Right atrium auricular region (tissue), 2 donors: ENCODE measurements at places on chromosomes 3 and 15.

GRCh38 chr15:80779658-80780415, 667 bp downstream of the CEMIP start:
- DNase-seq, result no peak

DNA sequence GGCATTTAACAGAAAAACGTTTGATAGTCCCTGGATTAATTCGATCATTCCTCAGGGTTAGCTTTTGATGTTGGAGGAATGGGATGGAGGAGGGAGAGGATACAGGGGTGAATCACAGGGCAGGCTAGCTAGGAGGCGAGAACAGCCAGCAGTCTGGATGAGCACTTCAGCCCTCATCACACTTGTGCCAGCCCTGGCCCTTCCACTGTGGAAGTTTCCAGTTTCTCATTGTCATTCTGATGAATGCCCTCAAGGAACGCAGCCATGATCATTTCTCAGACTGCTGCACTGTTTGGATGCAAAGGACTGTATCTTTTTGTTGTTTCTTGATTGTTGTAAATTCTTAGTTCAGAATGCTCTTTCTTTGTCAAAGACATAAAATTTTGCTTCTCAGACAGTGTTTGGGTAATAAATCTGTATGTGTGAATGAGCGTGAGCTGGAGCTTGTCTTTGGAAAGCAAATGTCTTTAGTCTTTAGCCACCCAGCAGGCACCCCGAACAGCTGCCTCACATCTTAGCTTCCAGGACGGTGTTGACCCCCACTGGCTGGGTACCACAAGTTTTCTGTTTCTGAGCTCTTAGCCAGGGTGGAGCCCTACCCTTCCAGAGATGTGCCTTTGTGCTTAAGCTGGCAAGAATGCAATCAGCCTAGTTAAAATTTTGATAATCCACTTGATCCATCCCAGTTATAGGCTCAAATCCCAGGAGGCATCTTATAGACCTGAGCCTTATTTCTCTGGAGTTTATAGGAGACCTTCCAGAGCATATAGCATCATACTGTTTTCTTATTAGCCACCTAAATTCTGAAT, 121.1 kb downstream of the PDCD6IP start:
- no peak for DNase-seq

GRCh38 chr3:142216321-142216720, 9.1 kb downstream of the GK5 start:
- DNase-seq, result no peak

DNA sequence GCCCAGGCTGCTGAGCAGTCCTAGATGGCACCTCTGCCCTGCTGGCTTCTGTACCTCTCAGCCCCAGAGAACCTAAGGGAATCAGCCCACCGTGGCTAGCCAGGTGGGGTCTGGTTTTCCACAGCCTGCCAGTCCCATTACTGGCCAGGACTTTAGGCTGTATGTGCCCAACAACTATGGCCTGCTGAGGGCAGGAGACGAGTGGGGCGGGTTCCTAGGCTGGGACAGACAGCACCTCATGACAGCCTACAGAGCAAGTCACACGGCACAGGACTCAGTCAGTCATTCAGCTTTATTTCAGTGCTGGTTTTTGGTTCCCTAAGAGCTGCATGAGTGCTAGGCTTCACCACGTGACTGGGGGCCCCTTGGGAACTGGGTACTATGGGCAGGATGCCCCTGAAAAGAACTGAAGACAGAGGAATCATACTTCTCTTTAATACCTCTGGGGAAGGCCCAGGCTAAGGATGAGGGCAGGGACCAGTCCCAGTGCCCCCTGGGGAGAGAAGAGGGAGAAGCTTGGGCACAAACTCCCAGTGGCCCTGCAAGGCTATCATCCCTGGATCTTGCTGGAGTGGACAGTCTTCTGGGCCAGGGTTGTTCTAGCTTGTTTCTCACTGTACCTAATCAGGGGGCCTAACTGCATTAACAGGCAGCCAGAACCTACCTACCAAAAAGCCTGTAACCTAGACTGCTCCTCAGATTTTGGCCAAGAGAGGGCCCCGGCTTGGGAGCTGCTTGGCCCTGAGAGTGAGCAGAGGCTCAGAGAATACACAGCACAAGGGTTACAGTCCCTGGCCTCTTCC, 14.8 kb downstream of the CLK3 start:
- no peak for DNase-seq

GRCh38 chr15:35928847-35929246, 382.9 kb upstream of the DPH6 start:
- no peak for DNase-seq

DNA sequence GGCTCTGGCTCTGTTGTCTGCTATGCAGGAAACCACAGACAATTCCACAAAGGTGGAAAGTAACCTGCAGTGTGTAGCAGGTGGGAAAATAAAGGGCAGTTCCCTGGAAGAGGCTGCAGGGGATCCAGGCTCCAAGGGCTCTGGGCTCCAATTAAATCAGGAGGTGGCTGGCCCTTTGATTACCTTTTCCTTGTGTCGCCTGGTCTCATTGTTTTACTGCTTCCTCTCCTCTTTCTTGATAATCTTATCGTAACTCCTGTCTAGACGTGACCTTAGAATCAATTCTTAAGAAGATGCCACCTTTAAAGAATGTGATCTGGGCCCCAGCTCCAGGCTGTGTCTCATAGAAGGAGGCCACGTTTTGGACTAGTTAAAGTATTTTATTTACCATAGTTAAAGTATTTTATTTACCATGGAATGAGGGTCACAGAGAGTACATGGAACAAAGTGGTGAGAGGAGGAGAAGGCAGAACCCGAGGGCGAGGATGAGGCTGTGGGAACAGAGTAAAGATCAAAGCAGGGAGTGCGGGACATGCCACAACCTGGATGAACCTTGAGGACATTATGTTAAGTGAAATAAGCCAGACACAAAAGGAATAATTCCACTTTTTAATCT, 237.5 kb upstream of the STT3B start:
- DNase-seq, result no peak

- no peak for DNase-seq
These were observed 397.7 kb upstream of the LMCD1 start for GRCh38 chr3:8103954-8104353.

DNA sequence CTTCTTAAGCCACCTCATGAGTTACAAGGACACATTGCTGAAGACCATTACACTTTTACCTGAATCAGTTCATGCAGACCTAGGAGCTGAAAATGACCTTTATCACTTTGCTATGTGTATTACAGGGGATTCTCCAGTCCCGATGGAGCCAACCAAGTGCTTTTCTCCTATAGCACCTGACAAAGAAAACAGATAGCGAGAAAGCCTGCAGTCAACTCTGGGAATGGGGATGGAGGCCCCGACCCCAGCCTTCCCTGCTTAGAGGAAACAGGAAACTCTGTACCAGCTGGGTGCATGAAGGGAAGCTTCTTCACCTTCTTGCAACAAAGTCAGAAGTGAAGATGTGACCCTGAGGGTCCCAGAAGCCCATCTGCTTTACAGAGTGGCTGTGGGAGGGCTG, 168.3 kb upstream of the SEMA6D start:
- no peak for DNase-seq

GRCh38 chr3:146557745-146558144, 13.3 kb upstream of the PLSCR1 start:
- no peak for DNase-seq

DNA sequence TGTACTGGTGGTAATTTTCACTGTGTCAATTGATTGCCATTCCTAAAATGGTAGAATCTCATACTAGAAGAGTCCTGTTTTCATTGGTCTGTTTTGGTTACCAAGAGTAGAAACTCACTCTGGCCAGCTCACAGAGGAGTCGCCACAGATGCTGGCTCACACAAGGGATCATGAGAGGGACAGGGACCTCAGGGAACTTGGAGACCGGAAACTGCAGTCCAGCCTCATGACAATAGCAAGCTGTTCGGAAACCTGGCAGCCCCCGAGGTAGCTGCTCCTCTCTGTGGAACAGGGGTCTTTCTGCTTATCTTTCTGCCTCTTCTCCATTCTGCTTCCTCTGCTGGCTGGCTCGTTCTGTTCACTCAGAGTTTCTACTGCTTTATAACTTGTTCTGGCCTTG, 192.9 kb downstream of the PLCL2 start:
- DNase-seq, result peak; percentile 66

DNA sequence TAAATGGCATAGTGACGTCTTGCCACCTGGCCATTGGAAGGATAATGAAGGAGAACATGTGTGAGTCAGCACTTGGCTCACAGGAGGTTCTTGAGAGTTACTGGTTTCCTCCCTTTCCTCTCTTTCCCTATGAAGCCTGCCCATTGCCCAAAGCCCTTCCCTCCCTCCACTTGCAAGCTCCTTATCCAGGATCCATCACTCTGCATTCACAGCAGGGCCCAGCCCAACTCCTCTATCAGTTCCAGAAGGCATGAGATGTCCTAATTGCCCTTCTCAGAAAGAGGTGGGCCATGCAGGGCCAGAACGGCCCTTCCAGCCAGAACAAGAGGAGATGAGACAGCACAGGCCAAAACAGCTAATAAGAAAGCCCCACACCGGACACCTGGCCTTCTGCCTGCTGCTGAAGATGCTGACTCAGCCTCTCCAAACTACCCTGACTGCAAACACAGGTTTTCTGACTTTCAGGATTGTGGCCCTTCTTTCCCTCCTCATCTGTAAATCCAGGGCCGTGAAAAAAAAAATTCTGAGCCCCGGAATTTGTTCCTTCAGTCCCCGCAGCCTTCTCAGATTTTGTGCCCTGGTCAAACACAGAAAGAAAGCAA, 29.7 kb downstream of the HAPLN3 start:
- no peak for DNase-seq

DNA sequence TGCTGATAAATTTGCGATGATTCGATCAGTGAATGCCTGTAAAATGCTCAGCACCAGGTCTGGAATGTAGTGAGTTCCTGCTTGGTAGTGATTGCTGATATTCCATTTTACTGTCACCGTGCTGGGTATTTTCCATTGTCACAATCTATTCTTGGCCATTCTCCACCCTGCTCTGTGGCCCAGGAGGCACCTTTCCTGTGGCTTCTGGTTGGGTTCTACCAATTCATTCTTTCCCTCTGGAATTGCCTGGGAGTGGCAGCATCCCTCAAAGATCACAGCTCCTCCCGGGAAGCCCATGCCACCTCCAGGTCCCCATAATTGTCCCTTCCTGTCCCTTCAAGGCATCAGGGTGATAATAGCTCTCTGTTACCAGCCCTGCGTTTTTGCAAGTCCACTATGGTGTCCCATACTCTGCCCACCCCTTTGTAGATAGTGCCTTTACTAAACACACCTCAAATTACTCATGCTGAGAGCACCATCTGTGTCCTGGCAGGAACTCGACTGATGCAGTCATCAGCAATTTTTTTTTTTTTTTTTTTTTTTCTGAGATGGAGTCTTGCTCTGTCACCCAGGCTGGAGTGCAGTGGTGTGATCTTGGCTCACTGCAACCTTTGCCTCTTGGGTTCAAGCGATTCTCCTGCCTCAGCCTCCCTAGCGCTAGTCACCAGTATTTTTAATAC, 177.8 kb upstream of the PROK2 start:
- no peak for DNase-seq

- DNase-seq, result no peak
These were observed 73.0 kb upstream of the GLCE start for GRCh38 chr15:69087366-69087976.

DNA sequence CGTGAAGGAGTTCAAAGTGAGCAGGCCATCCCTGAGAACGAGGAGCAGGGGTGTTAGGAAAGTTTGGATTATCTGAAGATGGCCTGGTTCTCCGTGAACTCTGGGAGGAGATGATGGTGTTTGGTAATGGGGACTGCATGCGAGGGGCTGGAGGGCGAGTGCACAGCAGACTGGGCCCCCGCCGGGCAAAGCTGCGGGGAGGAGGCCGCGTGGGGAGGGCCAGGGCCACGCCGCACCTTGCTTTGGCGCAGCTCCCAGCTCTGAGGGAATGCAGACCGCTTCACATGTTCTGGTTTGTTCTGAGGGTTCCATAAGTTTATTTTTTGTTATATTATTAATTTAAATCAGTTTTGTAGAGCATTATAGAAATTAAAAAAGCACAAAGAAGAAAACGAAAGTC, 22.2 kb downstream of the SLC6A1 start:
- no peak for DNase-seq

- DNase-seq, result no peak
These were observed 204.0 kb downstream of the UBE3A start for GRCh38 chr15:25234831-25235230.

DNA sequence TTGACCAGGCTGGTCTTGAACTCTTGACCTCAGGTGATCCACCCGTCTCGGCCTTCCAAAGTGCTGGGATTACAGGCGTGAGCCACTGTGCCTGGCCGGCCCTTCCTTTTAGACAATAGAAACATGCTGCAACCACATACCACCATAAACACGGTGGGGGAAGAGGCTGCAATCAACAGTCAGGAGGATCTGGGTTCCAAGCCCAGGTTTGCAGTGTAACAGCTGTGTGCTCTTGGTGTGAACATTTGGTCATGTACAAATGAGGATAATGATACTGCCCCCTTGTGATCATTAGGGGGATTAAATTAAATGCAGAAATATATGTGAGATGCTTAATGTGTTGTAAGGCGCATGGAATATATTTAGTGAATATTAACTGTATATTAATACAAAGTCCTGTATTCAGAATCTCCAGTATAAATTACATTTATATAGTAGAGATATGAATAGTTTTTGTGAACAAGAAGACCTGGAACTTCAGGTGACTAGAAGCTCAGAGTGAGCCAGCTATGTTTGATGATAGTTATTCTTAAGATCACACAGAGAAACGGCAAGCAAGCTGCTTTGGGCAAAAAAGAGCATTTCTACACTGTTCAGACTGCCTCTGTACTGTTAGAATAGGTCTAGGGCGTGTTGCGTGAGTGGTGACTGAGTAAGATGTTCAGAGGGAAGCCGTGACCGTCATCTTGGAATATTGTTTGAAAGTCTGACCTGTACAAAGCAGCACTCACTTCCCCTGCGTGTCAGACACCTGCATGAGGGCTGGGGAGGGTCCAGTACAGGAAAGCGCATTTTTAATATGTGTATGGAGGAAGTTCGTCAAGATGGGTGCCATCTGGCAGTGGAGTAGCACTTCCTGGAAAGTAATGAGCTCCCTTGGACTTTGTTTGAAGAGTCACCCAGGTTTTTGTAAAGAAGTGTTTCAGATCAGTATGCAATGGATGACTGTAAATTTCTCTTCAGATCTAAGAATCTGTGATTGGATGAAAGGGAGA, 125.8 kb downstream of the PGPEP1L start:
- DNase-seq, result no peak

- DNase-seq, result no peak
These were observed 1037.0 kb upstream of the CFAP20DC start for GRCh38 chr3:60086811-60087210.

DNA sequence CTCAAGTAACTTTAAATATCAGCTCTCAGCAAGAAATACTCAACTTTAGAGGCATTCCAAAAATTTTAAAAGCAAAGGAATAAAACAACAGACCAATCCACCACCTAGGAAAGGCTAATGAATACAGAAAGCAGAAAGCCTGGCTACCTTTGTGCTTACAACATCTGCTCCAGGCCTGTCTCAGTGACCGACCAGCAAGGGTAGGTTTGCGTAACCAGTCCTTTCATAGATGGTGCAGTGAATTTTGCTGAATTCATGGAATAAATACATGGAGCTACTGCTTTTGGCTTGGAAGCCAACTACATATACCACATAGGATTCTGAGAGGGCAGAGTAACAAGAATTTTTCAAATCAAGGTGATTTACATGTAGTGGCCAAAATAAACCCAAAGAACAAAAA, 27.2 kb downstream of the ETV5 start:
- no peak for DNase-seq

GRCh38 chr15:65132878-65133547, 595 bp downstream of the PDCD7 start:
- no peak for DNase-seq
